ENCODE measurements at places on chromosomes 2 and 18.

DNA sequence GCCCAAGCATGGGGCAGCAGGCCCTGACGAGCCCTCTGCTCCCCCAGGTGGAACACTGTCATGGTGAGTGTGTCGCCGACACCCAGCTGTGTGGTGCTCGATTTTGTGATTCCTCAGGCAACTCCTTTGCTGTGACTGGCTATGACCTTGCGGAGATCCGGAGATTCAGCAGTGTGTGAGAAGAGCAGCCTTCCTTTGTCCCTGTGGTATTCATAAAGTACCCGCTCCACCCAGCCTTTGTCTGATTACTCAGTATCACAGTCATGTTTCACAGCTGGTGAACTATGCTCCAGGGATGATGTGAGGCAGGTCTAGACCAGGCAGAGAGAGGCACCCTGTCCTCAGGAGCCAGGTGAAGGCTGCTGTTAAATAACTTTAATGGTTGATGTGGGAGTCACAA is 4.0 kb downstream of the WDR54 start:
- no peak for DNase-seq

GRCh38 chr2:239150125-239151011 is 250.5 kb downstream of the HDAC4 start:
- no peak for DNase-seq

DNA sequence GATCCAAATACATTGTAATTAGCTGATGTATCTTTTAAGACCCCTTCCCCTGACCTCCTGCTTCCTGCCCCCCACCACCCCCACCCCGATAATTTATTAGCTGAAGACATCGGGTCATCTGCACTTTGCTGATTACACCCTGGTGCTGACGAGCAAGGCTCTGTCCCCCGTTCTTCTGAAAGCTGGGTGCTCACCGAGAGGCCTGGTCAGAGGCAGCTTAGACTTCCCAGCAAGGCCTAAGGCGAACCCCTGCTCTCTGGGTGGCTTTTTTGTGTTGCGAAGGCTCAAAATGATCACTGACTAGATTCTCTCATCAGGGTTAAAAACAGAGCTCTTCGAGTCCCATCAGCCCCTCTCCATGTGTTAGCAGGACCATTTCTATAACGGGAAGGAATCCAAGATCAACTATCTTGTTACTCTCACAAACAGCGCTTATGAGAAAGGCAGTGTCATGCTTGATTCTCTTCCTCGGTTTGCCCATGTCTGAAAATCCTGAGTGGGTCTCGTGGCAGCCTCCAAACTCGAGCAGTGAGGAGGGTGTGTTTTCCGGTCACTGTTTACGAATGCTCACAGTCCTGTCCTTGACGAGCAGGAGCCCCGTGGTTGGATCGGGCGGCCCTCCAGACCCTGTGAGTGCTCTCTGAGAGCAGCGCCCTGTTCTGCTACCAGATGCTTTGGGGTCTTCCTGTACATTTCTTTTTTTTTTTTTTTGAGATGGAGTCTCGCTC is 201.6 kb downstream of the HDAC4 start:
- no peak for DNase-seq

- no peak for DNase-seq
Measured at GRCh38 chr2:35447215-35447614, 908.4 kb upstream of the CRIM1 start.

GRCh38 chr2:211495339-211495738 is 938.9 kb downstream of the CPS1 start:
- DNase-seq: no peak

- DNase-seq: no peak
Measured at GRCh38 chr2:169776252-169776761, 22.4 kb upstream of the SSB start.

DNA sequence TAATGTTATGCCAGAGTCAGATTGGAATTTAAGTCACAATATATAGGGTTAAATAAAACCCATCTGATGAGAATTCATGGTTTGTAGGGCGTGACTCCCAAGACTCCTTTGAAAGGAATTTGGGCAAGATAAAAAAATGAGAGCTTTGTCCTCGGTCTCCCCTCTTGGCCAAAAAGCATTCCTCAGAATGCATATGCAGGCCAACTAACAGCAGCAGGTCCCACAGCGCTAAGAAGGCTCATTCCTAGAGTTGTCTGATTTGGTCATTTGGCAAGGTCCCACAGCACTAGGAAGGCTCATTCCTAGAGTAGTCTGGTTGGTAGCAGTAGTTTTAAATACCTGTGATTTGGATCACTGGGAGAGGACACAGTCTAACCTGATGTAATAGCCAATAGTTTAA is 106.3 kb upstream of the B3GNT2 start:
- DNase-seq: no peak

GRCh38 chr2:179843541-179843940 is 17.9 kb downstream of the ZNF385B start:
- no peak for DNase-seq

GRCh38 chr2:64918220-64918886 is 70.8 kb upstream of the SLC1A4 start:
- no peak for DNase-seq
